Activated CD8-positive, alpha-beta T cell treated with anti-CD3 and anti-CD28 coated beads for 36 hours (primary cell): ENCODE measurements at places on chromosomes 13 and 19. TPM values are rescaled to one million over a fixed set of nuclear protein-coding genes. Genes with fewer than 3 reads are reported as not detected.

GRCh38 chr19:15948223-15949058, at the start of gene OR10H4:
TSS of gene OR10H4 (plus strand) at chr19:15949008. CDS start at chr19:15949008, 0 bp downstream.
- H3K27me3 ChIP-seq, result peaks cover 34% of the 10 kb centered on the region
- DNase-seq, result no peak
- H3K36me3 ChIP-seq, result peaks cover 8% of the 10 kb centered on the region
- H3K4me1 ChIP-seq, result no peaks in the 10 kb centered on the region
- H3K27ac ChIP-seq, result no peak within 1 kb of the TSS

DNA sequence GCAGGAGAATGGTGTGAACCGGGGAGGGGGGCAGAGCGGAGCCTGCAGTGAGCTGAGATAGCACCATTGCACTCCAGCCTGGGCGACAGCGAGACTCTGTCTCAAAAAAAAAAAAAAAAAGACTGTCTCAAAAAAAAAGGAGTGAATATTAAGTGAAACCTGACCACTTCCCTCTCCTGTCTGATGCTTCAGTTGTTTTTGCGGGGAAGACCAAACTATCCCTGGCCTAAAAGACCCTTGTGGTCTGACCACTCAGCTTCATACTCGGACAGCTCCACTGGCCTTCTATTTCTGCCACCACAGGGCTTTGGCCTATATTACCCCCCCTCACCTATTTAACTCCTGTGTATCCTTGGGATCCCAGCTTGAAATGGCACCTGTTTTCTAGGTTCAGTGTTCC, 2.3 kb downstream of the CLASRP start:
- peak overlapping the region; percentile 27 for H3K27ac ChIP-seq
- peaks cover 43% of the 10 kb centered on the region for H3K36me3 ChIP-seq
- H3K4me1 ChIP-seq, result peaks cover 39% of the 10 kb centered on the region
- DNase-seq, result no peak
- no peaks in the 10 kb centered on the region for H3K27me3 ChIP-seq

DNA sequence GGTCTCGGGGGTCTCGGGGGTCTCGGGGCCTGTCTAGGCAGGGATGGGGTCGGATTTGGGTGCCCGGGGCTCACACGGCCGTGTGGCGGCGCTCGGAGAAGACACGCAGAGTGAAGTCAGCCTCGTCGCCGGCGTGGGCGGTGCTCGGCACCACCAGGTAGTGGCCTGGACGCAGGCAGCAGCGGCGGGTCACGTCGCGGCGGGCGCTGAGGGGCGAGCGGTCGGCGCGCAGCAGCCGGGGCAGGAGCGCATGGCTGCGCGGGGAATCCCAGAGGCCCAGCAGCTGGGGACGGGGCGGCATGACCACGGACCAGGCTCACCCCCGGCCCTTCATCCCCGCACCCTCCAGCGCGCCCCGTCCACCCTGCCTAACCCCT, 8.2 kb downstream of the CAPN12 start:
- peak; percentile 88 for DNase-seq
- H3K27ac ChIP-seq, result no peak overlapping the region
- peak overlapping the region; percentile 64 for H3K4me3 ChIP-seq
- H3K4me1 ChIP-seq, result peaks cover 44% of the 10 kb centered on the region
- peaks cover 4% of the 10 kb centered on the region for H3K27me3 ChIP-seq
- no peaks in the 10 kb centered on the region for H3K36me3 ChIP-seq

- no peak for DNase-seq
- H3K4me3 ChIP-seq, result no peak overlapping the region
- H3K4me1 ChIP-seq, result no peaks in the 10 kb centered on the region
- no peaks in the 10 kb centered on the region for H3K27me3 ChIP-seq
Measured at GRCh38 chr13:65309906-65310305, 1920.2 kb downstream of the PCDH9 start.

Gene EDDM13
- 1.3 TPM for total RNA-seq

Gene SLC6A16
- total RNA-seq, result 0.61 TPM

- H3K4me3 ChIP-seq, result peak overlapping the region; percentile 82
- peak overlapping the region; percentile 92 for H3K27ac ChIP-seq
- peaks cover 26% of the 10 kb centered on the region for H3K4me1 ChIP-seq
- H3K27me3 ChIP-seq, result no peaks in the 10 kb centered on the region
- H3K36me3 ChIP-seq, result peaks cover 13% of the 10 kb centered on the region
- DNase-seq, result no peak
Measured at GRCh38 chr19:36128392-36128736, 11.5 kb upstream of the CAPNS1 start.

Gene DACT3
- total RNA-seq, result 6.1 TPM

Gene NFIX
- 5.0 TPM for total RNA-seq

Gene XAB2
- 54.1 TPM for total RNA-seq

DNA sequence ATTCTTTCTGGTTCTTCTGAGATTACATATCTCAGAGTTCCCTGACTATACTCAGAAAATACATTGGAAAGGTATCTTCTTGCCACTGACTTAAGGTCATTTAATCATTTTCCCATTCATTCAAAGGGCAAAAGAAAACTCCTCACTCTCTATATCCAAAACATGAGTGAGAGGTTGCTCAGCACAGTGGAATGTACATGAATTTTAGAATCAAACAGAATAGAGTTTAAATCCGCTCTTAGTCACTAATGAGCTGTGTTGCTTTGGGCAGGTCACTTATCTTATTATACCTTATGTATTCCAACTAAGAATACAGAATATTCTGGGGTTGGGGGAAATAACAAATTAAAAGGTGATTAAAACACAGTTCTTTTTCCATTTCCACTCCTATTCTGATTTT, 452.6 kb upstream of the KLF12 start:
- H3K4me3 ChIP-seq, result no peak overlapping the region
- H3K27me3 ChIP-seq, result peaks cover 12% of the 10 kb centered on the region
- no peaks in the 10 kb centered on the region for H3K4me1 ChIP-seq
- DNase-seq, result no peak
- no peak overlapping the region for H3K27ac ChIP-seq

DNA sequence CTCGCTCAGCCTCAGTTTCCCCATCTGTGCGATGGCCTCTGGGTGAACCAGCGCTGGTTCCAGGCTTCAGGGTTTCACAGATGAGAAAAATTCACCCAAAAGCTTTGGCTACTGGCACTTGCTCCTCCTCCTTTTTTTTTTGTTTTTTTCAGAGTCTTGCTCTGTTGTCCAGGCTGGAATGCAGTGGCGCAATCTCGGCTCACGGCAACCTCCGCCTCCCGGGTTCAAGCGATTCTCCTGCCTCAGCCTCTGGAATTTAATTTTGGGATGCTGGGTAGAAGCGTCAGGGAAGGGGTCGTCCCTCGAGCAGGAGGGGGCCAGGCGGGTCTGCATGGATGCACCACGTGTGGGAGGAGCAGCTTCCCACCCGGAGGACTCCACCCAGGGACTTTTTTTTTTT, 7.0 kb downstream of the PRSS57 start:
- no peak overlapping the region for H3K4me3 ChIP-seq
- no peak for DNase-seq
- no peak overlapping the region for H3K27ac ChIP-seq
- no peaks in the 10 kb centered on the region for H3K27me3 ChIP-seq
- H3K4me1 ChIP-seq, result no peaks in the 10 kb centered on the region

DNA sequence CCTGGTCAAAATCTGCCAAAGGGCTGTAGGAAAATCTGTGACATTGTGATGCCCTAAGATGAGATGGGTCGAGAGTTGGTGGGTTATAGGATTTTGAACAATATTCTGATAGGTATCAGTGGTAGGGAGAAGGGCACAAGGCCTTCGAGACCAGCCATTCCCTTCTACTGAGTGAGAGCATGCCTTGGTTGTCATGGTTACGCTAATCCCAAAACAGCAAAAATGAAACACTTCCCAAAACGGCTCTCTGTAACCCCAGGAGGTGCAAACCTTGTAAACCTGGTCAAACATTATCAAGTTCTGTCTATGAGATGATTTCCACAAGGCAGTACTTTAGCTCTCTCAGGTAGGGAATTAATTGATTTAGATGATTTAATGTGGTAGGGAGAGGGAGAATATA, 158.7 kb upstream of the RNF113B start:
- no peaks in the 10 kb centered on the region for H3K4me1 ChIP-seq
- no peaks in the 10 kb centered on the region for H3K36me3 ChIP-seq
- DNase-seq, result no peak
- H3K27ac ChIP-seq, result no peak overlapping the region

DNA sequence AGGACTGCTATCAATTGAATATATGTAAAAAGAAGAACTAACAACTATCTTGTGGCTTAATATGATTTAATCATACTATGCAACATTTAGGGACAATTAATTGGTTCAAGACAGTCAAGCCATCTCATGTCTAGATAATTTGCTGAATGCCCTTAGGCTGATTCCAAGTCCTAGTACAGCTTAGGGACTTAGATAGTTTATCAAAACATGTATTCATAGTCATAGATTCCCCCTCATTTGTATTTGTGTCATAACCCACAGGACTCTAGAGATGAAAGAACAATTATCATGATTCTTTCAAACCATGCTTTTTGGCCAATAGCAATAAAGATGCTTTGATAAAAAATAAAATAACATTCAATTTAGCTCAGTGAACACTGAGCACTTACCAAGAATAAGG, 607.6 kb downstream of the SLITRK1 start:
- H3K4me1 ChIP-seq, result no peaks in the 10 kb centered on the region
- no peak overlapping the region for H3K27ac ChIP-seq
- DNase-seq, result no peak
- no peak overlapping the region for H3K4me3 ChIP-seq

Gene RAB3A
- 11.3 TPM for total RNA-seq

Gene WDR88
- not detected for total RNA-seq

DNA sequence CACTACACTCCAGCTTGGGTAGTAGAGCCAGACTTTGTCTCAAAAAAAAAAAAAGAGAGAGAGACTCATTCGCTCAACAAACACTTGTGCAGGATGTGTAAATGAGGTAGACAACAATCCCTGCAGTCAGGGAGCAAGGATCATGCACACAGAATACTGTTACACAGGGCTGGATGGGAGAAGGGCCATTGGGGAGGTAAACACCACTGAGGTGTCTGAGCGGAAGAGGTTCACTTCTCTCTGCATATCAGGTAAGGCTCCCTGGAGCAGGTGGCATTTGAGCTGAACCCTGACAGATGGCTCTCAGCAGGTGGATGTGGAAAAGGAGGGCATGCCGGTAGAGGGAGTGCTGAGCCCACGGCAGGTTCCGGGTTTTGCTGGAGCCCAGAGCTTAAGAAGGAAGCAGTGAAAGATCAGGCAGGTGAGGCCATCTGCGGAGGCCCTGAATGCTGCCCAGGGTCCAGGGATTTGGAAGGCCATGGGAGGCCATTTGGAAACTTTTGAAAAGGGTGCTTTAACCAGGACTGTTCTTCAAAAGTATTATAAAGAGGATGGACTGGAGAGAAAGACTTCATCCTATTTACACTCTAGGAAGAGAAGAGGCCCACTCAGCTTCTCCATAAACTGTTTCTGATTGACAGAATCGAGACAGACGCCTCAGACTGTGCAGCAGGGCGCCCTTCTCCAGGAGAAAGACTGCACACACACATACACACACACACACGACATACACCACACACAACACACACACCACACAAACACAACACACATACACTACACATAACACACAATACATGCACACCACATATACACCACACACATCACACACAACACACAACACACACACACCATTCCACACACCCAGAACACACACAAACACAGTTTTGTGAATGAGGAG, 199.4 kb downstream of the USP12 start:
- H3K27ac ChIP-seq, result peak overlapping the region; percentile 25
- no peaks in the 10 kb centered on the region for H3K27me3 ChIP-seq
- H3K36me3 ChIP-seq, result no peaks in the 10 kb centered on the region
- no peak overlapping the region for H3K4me3 ChIP-seq
- peaks cover 4% of the 10 kb centered on the region for H3K4me1 ChIP-seq
- peak; percentile 59 for DNase-seq

Gene NLRP7
- not detected for total RNA-seq

DNA sequence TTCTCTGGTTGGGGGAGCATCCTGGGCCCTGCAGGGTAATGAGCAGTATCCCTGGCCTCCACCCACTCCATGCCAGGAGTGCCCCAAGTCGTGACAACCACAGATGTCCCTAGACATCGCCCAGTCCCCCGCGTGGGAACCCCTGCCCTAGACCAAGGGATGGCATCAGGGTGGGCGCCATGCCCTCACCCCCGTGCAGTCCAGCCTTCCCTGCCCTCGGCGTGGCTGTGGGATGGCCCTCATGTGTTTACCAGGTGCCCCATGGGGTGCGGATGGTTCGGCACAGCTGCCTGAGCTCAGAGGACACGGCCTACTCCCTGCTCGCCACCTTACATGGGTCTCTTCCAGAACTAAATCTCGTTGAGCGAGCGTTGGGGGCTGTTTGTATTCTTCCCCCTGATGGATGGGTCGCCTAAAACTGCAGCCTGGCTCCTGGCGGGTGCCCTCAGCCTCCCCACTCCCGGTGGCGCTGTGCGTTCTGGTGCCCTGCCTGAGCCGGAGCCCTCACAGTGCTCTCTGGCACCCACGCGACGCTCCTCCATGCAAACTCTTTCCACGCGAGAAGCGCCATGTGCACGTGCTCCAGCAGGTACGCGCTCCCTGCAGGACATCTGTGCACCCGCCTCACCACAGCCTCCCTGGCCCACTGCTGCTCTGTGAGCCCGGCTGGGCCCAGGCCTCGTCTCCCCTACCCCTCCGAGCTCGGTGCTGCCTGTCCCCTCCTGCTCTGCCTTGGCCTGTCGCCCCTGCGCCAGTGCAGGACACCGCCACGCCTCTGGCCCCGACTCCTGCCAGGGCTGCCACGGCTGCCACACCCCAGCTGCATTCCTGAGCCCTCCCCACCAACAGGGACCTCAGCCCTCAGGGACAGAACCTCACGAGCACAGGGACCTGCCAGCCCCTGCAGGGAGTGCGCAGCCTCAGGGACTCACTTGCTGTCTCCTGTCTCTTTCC, 145.0 kb downstream of the KDM4B start:
- no peak for DNase-seq
- no peak overlapping the region for H3K4me3 ChIP-seq
- no peaks in the 10 kb centered on the region for H3K27me3 ChIP-seq
- no peak overlapping the region for H3K27ac ChIP-seq
- H3K36me3 ChIP-seq, result peaks cover 6% of the 10 kb centered on the region
- no peaks in the 10 kb centered on the region for H3K4me1 ChIP-seq
